ENCODE measurements at places on chromosomes 2 and 18. TPM values are rescaled to one million over a fixed set of nuclear protein-coding genes. Genes with fewer than 3 reads are reported as not detected.

- DNase-seq: no peak
These were observed 2.9 kb downstream of the RND3 start for GRCh38 chr2:150484461-150485021.

DNA sequence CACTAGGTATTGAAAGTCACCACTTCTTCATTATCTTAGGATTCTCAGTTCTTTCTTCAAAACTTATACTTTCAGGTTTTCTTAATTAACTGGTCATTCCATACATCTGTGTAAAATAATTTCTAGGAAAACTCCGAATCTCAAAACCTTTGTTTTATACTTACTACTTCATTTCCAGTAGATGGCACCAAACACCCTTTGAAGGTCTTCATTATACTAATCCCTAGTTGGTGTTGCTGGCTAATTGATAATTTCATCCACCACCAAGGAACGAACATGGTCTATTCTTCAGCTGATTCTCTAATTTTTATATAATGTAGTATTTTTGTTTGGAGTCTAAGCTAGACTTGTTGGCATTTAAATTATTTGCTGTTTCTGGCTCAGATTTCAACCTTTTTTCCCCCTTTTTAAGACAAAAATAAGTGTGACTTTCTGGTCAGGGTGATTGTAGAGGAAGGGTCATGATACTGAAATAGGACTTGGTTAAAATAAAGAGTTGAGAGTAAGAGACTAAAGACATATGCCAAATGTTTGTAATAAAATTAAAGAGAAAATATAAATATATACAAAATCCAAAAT lies 2.8 kb upstream of the MXD1 start:
- no peak for DNase-seq

GRCh38 chr2:181992776-181993175 lies 7.1 kb downstream of the PPP1R1C start:
- DNase-seq: no peak

DNA sequence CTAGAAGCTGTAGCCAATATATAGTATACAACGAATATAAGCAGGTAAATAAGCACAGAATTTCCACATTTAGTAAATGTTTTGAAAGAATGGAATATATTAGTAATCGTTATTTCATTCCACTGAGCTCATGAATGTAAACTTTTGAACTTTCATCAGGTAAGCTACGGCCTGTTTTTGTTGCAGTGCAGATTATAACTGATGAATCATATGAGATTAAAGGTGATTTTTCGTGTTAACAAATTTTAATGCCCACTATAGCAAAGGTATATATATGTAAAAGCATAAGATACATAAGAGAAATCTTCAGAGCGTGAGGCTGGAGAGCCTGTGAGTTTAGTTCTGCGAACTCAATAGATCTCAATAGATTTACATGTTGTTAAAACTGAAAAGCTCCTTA lies 1.1 kb downstream of the SCYGR1 start:
- no peak for DNase-seq

SKA1 gene
- total RNA-seq: 0.44 TPM

G6PC2 gene
- total RNA-seq: not detected

CTAGE1 gene
- not detected for total RNA-seq

CCDC102B gene
- 6.1 TPM for total RNA-seq

PIEZO2 gene
- total RNA-seq: 0.33 TPM

GRCh38 chr2:13508671-13509070 lies 791.9 kb downstream of the TRIB2 start:
- DNase-seq: no peak

- no peak for DNase-seq
These were observed 18.3 kb downstream of the YPEL5 start for GRCh38 chr2:30165050-30165520.

GRCh38 chr2:128269063-128269989 lies 49.3 kb downstream of the HS6ST1 start:
- DNase-seq: no peak

SCN1A gene
- total RNA-seq: 0.63 TPM

DNA sequence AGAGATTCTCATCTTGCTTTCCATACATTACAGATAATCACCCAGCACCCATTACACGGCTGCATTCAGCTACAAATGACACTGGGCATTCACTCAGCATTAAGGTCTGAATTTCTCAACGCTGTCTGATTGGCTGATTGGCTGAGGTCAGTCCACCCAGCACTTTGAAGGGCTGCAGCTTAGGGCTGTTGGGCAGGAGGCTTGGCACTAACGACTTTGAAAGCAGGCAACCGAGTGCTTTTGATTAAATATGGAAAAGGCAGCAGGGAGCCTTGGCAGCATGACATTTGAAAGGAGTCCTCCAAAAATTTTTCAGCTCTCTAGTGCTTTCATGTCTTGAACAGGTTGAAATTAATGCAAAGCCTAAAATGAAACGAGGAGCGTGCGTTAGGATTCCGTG lies 253.0 kb downstream of the DCDC2C start:
- no peak for DNase-seq
